ENCODE measurements at places on chromosomes 3 and 15.

DNA sequence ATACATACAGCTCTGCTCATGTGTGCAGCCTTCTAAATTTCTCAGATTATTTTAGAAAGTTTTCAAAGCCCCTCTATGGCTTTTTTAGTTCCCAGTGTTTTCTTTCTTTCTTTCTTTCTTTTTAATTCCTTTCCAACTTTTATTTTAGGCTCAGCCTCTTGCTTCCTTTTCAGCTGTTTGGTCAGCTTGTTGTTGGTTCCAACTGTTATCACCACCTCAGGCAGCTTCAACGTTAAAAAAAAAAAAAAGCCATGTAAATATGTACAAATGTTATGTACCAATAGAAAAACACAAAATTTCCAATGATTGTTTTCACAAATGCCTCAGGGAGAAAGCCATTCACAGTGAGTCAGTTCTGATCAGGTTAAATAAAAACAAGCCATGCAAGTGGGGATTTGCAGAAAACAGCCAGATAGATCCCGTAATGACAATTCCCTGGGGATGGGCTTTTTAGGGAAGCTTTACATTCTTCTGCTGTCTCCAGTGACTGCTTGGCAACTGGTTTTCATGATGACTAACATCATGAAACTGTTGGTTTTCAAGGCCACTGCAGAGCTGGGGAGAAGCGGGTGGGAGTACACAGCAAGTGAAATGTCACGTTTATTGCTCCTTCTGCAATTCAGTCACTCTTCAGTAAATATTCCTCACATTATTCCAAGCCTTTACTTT, 908.4 kb downstream of the EPHA3 start:
- DNase-seq = peak; percentile 81

DNA sequence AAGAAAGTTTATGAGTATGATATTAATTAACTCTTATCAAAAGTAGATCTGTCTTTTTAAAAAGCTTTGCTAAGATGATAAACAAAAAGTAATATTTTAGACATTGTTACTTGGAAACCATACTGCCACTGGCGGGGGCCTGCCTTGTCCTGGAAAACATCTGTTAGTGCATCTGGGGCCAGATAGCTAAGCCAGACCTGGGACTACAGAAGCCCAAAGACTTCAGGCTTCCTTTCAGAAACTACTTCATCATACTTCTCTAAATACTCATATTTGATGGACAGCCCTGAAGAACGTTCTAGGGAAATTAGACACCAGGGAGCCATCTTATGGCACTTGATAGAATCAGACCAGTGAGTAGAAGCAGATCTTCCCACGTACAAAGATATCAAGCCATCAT, 795.4 kb upstream of the SEMA6D start:
- no peak for DNase-seq

DNA sequence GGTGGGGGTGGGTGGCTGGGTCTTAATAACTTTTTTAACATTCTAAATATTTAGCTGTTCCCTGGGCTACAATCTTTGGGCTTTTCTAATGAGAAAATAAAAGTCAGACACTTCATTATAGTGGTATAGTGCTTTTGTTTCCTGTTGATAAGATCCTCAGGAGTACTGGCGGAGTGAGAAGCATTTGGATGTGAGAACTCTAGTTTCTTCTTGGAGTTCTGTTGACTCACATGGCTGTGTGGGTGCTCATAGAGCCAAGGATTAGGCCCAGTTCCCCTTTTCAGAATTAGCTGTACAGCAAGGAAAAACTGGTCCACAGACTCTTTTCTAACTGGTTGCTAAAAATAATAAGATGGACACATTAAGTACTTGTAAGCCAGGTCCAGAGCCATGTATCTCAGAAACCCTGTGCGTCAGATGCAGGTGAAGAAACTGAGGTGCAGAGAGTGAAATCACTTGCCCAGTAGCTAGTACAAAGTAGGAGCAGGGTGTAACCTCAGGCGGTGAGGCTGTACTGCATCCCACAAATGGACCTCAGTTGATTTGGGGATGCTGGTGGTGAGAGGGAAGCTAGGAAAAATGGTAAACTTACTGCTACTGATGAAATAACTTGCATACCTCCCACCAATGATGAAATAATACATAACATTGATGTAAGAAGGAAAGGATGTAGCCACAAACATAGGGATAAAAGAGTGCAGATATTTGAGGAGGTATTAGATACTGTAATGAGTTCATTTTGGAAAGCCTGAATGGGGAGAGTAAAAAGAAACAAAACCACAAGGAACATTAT, 2.3 kb downstream of the ITPR1 start:
- DNase-seq = no peak

GRCh38 chr3:30886888-30887287, 7.6 kb downstream of the GADL1 start:
- no peak for DNase-seq

- DNase-seq = no peak
Observed at GRCh38 chr3:150890831-150891230, 14.4 kb downstream of the MINDY4B start.

DNA sequence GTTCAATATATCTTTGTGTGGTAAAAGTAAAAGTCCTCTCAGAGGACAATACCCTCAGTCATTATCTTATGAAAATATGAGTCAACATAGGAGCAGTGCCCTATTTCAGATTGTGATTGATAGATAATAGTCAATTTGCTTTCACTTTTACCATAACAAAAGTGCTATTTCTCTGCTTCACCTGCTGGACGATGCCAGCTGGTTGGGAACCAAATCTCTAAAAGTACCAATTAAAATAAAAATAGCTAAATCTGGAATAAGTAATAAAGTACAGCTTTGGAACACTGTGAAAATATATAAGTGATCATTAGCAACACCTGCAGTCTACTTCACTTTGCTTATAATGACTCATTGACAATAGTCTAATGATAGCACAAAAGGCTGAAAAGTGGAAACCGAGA, 390.3 kb upstream of the AGTR1 start:
- no peak for DNase-seq

DNA sequence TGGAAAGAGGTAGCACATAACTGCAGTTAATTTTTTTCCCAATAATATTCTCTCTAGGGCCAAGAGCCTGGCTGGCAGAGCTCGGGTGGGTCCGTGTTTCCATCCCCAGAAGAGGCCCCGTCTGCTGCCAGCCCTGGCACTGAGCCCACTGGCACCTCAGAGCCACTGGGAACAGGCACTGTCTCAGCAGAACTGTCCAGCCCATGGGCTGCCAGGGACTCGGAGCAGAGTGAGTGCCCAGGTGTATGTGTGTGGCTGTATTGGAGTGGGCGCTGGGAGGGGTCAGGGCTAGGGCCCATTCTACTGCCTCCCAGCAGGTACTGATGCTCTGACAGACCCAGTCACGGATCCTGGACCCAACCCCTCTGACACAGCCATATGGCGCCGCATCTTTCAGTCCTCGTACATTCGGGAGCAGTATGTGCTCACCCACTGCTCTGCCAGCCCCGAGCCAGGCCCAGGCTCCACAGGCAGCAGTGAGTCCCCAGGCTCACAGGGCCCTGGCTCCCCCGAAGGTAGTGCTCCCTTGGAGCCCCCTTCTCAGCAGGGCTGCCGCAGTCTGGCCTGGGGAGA, 8.9 kb downstream of the VWA5B2 start:
- DNase-seq = no peak

- no peak for DNase-seq
Observed at GRCh38 chr3:150840802-150841515, 64.3 kb downstream of the MINDY4B start.

DNA sequence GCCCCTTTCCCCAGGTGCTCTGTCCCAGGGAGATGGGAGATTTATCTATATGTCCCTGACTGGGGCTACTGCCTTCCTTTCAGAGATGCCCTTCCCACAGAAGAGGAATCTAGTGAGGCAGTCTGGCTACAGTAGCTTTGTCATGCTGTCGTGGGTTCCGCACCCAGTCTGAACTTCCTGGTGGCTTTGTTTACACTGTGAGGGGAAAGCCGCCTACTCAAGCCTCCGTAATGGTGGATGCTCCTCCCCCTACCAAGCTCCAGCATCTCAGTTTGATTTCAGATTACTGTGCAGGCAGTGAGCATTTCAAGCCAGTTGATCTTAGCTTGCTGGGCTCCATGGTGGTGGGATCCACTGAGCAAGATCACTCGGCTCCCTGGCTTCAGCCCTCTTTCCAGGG, 35.4 kb upstream of the SLC7A14 start:
- no peak for DNase-seq

DNA sequence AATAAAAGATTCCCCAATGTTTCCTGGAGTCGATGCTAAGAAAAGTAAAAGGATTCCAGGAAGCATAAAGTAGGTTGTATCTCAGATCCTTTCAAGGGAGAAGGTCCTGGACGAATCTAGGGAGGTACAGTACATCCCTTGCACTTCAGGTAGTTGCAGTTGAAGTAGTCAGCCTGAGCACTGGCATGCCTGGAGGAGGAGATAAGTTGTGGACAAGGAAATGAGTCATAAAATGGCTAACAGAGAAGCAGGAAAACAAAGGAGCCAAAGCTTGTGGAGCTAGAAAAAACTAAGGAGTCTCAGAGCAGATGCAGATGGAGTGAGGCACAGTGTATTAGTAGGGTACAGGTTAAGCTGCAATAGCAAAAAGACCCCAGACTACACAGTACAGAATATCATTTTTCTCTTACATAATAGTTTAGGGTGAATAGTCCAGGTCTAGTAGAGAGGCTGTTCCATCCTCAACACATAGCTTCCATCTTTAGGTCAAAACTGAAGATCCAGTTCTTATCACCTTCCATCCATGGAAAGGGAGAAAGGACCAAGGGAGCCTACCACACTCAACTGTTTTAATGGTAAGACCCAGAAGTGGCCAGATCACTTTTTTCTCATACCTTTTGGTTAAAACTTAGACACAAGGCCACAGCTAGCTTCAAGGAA, 41.3 kb downstream of the COL6A5 start:
- peak; percentile 50 for DNase-seq

DNA sequence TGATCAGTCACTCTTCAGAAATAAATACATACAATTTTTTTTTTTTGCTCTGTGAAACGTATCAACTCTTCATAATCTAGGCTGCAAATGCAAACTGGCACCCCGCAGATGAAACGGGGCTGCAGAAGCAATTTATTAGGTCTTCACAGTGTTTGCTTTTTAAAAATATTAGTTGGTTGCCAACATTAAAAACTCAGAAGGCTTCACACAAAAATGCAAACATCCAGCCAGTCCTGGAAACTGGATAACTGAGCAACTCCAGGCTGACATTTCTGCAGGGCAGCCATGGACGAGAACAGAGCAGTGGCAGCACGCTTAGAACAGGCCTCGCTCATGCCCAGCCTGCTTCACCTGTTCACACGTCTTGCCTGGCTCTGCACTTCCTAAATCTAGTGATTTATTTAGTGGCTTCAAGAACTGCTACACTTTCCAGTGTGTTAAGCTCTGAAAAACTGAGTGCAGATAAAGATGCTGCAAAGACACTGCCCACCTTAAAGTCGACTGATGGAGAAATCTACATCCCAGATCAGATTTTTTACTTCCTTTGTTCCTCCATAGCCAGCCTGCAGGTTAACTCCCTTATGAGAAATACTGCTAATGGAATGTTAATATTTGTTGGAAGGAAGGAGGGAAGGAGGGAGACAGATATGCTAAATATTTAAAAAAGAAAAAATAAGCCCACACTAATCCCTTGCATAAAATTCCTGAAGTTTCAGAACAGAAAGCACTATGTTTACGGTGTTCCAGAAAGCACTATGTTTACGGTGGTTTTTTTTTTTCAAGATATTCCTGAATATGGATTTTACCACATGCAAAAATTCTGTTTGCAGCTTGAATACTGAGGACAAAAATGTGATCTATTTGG, 53.6 kb downstream of the SETMAR start:
- DNase-seq = no peak

- DNase-seq = peak; percentile 61
Observed at GRCh38 chr3:35665390-35666055, 26.2 kb downstream of the ARPP21 start.

DNA sequence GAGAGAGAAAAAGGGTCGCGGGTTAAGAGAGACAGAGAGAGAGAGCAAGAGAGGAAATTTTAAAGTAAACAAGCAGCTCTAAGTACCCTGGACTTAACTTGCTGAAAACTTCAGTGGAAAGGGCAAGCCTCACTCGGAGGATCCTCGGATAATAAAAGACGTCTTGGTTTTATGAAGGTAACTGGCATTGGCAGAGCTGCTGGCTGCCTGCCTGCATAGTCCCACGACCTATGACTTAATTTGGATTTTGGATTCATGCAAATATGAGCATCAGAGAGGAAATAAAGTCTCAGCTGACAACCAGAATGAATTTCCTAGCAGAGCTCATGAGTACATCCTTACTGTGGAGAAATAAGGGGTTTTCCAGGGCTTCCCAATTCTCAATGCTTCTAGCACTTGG, 95.1 kb upstream of the PDZRN3 start:
- peak; percentile 30 for DNase-seq

- no peak for DNase-seq
Observed at GRCh38 chr3:41190509-41191284, 8.6 kb upstream of the CTNNB1 start.

DNA sequence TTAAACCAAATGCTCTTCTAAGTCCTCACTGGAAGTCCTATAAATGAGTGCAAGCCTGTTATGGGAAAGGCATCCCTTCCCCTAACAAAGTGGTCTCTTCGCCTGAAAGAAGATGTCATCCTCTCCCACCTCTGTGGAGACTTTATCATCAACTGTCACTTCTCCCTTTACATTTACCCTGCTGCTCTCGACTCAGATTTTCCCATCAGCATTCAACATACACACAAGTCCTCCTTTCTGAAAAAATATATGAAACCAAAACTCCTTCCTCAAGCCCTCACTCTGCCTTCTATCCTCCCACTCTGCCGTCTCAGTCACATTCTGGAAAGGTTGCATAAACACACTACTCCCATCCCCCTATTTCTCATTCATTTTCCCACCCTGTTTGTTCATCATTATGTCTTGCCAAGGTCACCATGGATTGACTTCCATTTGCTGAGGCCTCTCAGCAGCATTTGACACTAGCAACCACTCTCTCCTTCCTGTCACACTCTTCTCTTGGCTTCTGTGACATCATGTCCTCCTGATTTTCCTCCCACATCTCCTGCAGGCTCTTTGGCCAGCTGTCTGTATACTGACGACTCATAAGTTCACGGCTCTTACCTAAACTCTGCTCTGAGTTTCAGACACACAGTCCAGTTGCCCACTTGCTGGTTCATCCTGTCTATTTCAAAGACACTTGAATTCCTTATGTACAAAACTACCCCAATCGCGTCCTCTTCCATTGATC, 70.3 kb upstream of the SMAD3 start:
- DNase-seq = peak; percentile 53
